ENCODE measurements at places on chromosomes 11 and 22. TPM values are rescaled to one million over a fixed set of nuclear protein-coding genes. Genes with fewer than 3 reads are reported as not detected.
A peak's percentile ranks its signal among the peaks of the same experiment; 100 is the strongest.

GRCh38 chr11:122179961-122180834 is 64.2 kb upstream of the BLID start:
- H3K36me3 ChIP-seq, result no peaks in the 10 kb centered on the region
- no peaks in the 10 kb centered on the region for H3K4me1 ChIP-seq
- H3K27me3 ChIP-seq, result no peaks in the 10 kb centered on the region
- no peak for DNase-seq

The TMEM191B gene
- total RNA-seq, result 0.28 TPM

- H3K4me1 ChIP-seq, result no peaks in the 10 kb centered on the region
- no peak for DNase-seq
- H3K27ac ChIP-seq, result no peak overlapping the region
- H3K27me3 ChIP-seq, result no peaks in the 10 kb centered on the region
- peaks cover 23% of the 10 kb centered on the region for H3K36me3 ChIP-seq
Observed at GRCh38 chr22:31193092-31193491, 19.0 kb upstream of the LIMK2 start.

The SNRPD3 gene
- 29.5 TPM for total RNA-seq

The UBQLN3 gene
- not detected for total RNA-seq

DNA sequence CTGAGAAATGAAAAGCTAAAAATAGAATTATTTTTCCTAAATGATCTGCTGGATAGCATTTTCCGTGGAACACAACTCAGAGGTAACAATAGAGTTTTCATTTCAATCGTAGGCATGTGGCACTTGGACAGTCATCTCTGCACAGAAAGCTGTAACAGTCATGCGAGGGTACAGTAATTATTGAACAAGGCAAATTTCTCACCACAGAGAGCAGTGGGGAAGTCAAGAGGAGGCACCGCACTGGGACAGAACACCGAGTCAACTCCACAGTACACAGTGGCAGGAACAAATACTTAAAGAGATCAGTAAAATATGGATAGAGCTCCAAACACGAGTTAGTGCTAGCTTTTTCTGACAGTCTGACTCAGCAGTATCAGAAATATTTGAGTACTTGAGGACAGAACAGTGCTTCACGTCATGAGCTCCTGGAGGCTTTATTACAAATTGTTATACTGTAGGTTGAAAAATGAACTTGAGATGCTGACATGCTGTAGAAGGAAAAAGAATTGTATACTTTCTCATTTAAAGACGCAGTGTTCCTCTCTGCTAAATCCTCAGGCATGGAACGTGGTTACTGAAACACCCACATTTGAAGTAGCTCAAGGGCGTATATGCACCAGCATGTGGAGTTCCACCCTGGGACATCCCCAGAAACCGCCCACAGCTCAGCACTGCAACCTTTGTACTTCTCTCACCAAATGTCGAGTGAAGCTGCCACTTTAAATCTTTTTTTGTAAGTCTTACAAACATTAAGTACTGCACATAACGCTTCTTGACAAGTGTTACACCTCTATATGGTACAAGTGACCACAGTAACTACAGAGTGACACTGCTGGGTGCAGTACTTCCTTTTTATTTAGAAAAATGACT is 27.4 kb upstream of the YPEL1 start:
- no peaks in the 10 kb centered on the region for H3K4me1 ChIP-seq
- H3K4me3 ChIP-seq, result no peak overlapping the region
- DNase-seq, result no peak
- no peaks in the 10 kb centered on the region for H3K27me3 ChIP-seq
- no peak overlapping the region for H3K27ac ChIP-seq
- H3K36me3 ChIP-seq, result peaks cover 55% of the 10 kb centered on the region

DNA sequence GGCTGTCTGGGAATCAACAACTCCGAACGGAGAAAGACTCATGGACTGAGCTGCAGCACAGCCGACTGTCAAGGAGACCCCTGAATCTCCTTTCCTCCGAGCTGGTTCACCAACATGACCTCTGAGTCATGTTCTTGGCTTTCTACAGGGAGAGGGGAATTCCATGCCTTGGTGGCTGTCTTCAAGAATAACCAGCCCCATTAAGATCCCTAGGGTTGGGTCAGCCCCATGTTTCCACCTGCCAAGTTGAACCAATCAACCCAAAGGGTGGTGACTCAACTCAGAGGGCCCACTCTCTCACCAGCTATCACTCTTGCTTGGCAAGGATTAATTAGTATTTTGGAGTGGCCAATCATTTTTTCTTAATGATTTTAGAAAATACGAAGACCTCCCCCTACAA is 28.3 kb upstream of the IGSF22 start:
- H3K27ac ChIP-seq, result no peak overlapping the region
- H3K36me3 ChIP-seq, result no peaks in the 10 kb centered on the region
- DNase-seq, result no peak

The LDLRAD3 gene
- 5.6 TPM for total RNA-seq

The IGLL1 gene
- not detected for total RNA-seq

The CCDC85B gene
- 8.2 TPM for total RNA-seq

The P2RY2 gene
- total RNA-seq, result 0.38 TPM

The FOLR1 gene
- total RNA-seq, result 4.5 TPM

- H3K27ac ChIP-seq, result no peak overlapping the region
- H3K36me3 ChIP-seq, result no peaks in the 10 kb centered on the region
- peak; percentile 54 for DNase-seq
- no peaks in the 10 kb centered on the region for H3K27me3 ChIP-seq
- no peaks in the 10 kb centered on the region for H3K4me1 ChIP-seq
Observed at GRCh38 chr11:1224491-1225385, 1.9 kb downstream of the MUC5B start.

- H3K27me3 ChIP-seq, result no peaks in the 10 kb centered on the region
- peaks cover 6% of the 10 kb centered on the region for H3K36me3 ChIP-seq
- no peak overlapping the region for H3K27ac ChIP-seq
- H3K4me3 ChIP-seq, result peak overlapping the region; percentile 52
Observed at GRCh38 chr22:40345271-40345670, 1.0 kb upstream of the ADSL start.

GRCh38 chr11:117909611-117910382 is 19.4 kb downstream of the TMPRSS13 start:
- no peak for DNase-seq
- no peaks in the 10 kb centered on the region for H3K4me1 ChIP-seq
- H3K27me3 ChIP-seq, result no peaks in the 10 kb centered on the region
- H3K36me3 ChIP-seq, result no peaks in the 10 kb centered on the region

The SLC22A6 gene
- total RNA-seq, result not detected

GRCh38 chr11:104564921-104565582 is 333.2 kb downstream of the CASP12 start:
- H3K4me1 ChIP-seq, result no peaks in the 10 kb centered on the region
- no peak for DNase-seq
- H3K27ac ChIP-seq, result no peak overlapping the region
- no peak overlapping the region for H3K4me3 ChIP-seq

The MS4A3 gene
- not detected for total RNA-seq

GRCh38 chr22:43955883-43956782 is 891 bp downstream of the SAMM50 start:
- peak overlapping the region; percentile 33 for H3K27ac ChIP-seq
- peak overlapping the region; percentile 84 for H3K4me3 ChIP-seq
- no peak for DNase-seq
- no peaks in the 10 kb centered on the region for H3K27me3 ChIP-seq

The P4HA3 gene
- total RNA-seq, result 0.20 TPM

The MRGPRF gene
- total RNA-seq, result 0.98 TPM

The EP300 gene
- total RNA-seq, result 19.3 TPM

The CD3E gene
- total RNA-seq, result 2.1 TPM

The SLC43A3 gene
- total RNA-seq, result 22.4 TPM

DNA sequence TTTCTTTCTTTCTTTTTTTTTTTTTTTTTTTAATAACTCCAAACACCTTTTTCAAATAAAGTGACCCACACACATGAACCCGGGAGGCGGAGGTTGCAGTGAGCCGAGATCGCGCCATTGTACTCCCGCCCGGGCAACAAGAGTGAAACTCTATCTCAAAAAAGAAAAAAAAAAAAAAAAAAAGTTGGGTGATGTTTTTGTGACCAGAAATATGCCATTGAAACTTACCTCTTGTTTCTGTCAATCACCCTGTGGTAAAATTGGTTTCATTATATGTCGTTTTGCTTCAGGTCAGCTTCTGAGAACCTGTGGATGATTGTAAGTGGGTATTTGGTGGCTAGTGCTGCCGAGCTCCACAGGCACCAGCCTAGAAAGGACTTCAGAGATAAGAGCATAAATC is 238.8 kb downstream of the TBC1D22A start:
- H3K27me3 ChIP-seq, result no peaks in the 10 kb centered on the region
- no peak overlapping the region for H3K27ac ChIP-seq
- H3K36me3 ChIP-seq, result no peaks in the 10 kb centered on the region
- no peak for DNase-seq
- no peak overlapping the region for H3K4me3 ChIP-seq

- H3K27ac ChIP-seq, result no peak overlapping the region
- H3K4me1 ChIP-seq, result no peaks in the 10 kb centered on the region
- H3K27me3 ChIP-seq, result no peaks in the 10 kb centered on the region
- H3K36me3 ChIP-seq, result peaks cover 2% of the 10 kb centered on the region
Observed at GRCh38 chr22:40325315-40325714, 21.0 kb upstream of the ADSL start.

The HEPN1 gene
- not detected for total RNA-seq

DNA sequence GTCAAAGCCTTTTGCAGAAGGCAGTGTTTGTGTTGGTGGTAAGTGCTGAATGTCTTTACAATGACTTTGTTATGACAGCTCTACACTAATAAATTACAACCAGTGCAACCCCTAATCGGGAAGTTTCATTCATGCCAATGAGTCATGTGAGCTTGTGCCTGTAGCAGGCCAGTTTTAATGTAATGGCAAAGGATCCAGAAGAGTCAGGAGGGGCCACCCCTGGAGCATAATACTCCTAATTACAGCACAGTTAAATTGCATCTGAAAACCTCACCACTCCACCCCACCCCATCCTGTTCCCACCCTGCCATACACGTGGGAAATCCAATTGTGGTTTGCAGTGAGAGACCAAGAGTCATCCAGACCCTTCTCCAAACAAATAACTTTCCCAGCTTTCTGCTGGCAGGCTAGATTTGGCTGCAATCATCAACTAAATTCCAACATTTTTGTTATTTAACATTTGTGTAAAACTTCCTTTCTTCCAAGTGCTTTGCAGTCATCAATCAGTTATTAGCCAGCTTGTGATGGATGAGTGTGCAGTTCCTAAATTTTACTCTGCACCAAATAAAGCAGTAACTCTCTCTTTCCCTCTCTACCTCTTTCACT is 277.3 kb upstream of the FAT3 start:
- H3K27ac ChIP-seq, result no peak overlapping the region
- H3K4me3 ChIP-seq, result no peak overlapping the region
- no peak for DNase-seq
- H3K36me3 ChIP-seq, result no peaks in the 10 kb centered on the region

- H3K36me3 ChIP-seq, result no peaks in the 10 kb centered on the region
- DNase-seq, result no peak
- H3K4me3 ChIP-seq, result no peak overlapping the region
- H3K27me3 ChIP-seq, result no peaks in the 10 kb centered on the region
Observed at GRCh38 chr11:107898270-107898669, 30.0 kb upstream of the RAB39A start.

DNA sequence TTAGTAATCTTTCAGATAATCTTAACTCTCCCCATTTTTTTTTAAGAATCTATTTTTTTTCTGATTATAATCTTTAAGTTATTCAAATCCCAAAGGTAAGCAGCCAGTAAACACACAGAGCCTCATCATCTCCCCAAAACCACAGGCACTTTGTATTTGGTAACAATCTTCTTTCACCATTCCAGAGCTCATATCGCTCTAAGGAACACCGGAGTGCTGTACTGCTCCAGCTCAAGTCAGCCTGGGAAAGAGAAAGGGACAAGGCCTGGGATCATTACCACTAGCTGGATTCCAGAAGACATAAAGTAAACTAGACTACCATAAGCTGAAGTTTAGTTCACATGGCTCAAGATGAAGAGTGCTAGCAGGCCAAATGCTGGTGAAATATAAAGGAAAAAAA is 73.0 kb upstream of the APOA1 start:
- no peaks in the 10 kb centered on the region for H3K27me3 ChIP-seq
- H3K4me3 ChIP-seq, result no peak overlapping the region
- H3K27ac ChIP-seq, result no peak overlapping the region
- no peaks in the 10 kb centered on the region for H3K36me3 ChIP-seq
- DNase-seq, result no peak

DNA sequence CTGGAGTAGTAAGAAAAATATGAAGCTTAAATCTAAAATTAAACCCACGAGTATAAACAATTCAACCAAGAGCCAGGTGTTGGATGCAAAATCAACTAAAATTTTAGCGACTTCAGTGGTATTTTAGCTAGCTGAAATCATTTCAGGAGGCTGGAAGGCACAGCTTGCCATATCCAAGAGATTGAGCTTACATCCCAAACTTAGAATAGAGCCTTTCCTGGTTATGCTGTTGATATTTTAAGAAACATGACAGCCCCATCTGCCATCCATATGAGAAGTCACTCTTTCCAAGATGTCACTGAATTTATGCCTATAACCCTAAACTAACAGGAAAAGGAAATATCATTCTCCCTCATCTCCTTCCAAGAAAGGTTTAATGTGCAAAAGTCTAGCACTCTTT is 334.0 kb downstream of the KCNA4 start:
- no peak for DNase-seq
- no peak overlapping the region for H3K4me3 ChIP-seq
- no peak overlapping the region for H3K27ac ChIP-seq
- H3K4me1 ChIP-seq, result no peaks in the 10 kb centered on the region

GRCh38 chr11:7250166-7250565 is 1.5 kb upstream of the SYT9 start:
- H3K4me1 ChIP-seq, result no peaks in the 10 kb centered on the region
- DNase-seq, result no peak
- no peak overlapping the region for H3K27ac ChIP-seq
- no peaks in the 10 kb centered on the region for H3K27me3 ChIP-seq
- no peak overlapping the region for H3K4me3 ChIP-seq
- no peaks in the 10 kb centered on the region for H3K36me3 ChIP-seq

DNA sequence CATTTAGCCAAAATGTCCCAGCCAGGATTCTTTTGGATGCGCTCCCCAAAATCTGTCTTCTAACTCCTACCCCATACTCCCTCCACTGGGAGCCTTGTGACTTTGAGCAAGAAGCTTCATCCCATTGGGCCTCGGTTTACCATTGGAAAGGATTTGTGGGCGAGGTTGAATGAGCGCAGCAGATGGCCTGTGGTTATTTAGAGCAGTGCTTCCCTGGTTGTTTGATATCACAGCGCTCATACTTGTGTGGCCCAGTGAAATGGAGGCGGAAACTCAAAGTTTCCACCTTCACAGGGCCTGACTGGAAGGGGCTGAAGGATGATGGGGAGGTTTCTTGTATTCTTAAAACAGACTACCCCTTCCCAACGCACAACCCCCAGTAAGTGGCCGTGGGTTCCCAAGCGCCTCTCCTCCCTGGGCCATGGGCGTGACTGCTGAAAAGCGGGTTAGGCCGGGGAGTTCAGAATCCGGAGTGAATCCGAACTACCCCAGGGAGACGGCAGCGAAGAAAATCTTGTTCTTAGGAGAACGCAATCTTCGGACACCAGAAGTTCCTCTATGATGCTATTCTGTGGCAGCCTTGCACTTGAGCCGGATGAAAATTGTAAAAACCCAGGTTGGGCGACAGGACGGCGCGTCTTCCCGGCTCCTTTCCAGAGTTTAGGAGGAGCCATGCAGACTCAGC is 1.2 kb upstream of the ATF4 start:
- H3K4me1 ChIP-seq, result peaks cover under 1% of the 10 kb centered on the region
- H3K27me3 ChIP-seq, result no peaks in the 10 kb centered on the region
- no peak for DNase-seq
- H3K4me3 ChIP-seq, result peak overlapping the region; percentile 98
- H3K27ac ChIP-seq, result peak overlapping the region; percentile 97

The MYBPC3 gene
- 0.09 TPM for total RNA-seq

GRCh38 chr11:11089805-11090204 is 232.0 kb upstream of the ZBED5 start:
- DNase-seq, result no peak
- H3K36me3 ChIP-seq, result no peaks in the 10 kb centered on the region
- H3K4me3 ChIP-seq, result no peak overlapping the region
- H3K27me3 ChIP-seq, result no peaks in the 10 kb centered on the region

The CATSPER1 gene
- total RNA-seq, result not detected
